ENCODE measurements at places on chromosomes 11 and 22.

- DNase-seq, result peak; percentile 45
These were observed at the start of gene PDGFD for GRCh38 chr11:104164028-104164520. PDGFD (minus strand) TSS chr11:104164147.

DNA sequence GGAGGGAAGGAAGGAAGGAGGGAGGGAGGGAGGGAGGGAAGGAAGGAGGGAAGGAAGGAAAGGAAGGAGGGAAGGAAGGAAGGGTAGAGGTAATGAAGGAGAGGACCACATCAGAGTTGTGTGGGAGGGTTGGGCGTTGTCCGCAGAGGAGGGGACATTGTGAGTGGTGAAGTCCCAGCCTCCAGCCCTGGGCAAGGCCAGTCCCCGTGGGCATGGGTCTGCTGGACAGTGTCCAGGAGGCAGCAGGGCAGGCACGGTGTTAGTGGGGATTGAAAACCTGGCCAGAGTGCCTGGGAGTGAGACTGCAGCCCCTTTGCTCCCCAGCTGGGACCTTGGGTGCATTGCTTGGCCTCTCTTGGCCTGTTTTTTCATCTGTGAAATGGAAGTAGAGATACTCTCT, 1462.3 kb downstream of the BRD1 start:
- no peak for DNase-seq

DNA sequence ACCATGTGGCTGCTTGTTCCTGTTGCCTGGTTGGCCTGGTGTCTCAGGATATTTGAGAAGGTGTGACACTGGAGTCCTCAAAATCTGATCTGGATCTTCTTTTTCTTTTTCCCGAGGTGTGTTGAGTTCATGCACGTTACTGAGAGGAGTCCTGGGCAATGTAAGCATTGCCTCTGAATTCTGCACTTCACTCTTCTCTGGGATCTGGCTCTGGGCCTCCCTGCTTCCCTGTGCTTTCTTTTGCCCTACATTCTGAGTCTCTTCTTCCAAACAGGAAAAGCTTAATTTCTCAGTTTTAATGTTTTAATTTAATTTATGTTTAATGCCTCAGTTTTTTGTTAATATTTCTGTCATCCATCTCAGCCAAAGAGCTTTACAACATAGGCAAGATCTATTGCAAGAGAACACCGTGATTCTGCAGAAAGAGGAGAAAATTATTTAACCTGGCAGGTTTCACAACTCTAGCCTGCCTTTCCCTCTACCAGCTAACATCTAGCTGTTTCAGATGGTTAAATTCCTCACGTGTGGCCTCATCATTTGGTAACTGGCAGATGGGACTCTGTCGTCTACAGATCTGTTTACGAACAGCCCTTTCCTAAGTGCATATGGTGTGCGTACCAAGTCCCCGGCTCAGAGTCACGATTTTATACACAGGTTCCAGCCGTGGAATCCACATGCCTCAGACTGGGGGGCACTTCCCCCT, 24.7 kb downstream of the LDLRAD3 start:
- no peak for DNase-seq

DNA sequence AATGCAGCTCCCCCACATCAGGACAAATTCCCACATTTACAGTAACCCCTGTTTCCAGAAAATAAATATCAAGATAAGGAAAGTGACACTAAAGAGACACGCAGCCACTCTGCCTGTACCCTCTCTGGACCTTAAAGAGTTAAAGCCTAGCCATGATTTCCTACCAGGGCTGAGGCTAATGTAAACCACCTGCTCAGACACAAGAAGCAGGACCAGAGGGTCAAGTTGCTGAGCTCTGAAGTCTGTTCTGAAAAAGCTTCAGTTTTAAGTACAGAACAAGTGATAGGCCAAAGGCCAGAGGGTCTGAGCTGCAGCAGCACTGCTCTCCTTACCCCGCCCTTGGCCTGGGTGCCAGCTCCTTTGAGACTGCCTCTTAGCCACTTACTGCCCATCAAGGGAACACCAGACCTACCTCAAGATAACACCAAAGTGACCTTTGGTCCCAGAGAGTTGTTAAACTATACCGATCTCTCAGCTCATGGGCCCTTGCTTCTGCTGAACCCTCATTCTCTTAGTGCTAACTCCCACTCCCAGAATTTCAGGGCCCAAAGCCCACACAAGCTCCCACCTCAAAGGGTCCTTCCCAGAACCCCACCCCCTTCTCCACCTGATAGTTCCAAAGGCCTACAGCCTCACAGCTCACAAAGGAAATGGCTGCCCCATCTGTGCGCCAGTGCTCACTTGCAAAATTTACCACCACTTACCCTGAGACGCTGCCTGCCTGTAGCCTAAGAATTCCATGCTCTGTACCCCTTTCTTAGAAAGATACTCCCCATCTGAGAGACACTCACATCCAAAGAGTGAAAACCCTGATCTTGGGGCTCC, 40.5 kb downstream of the IL18BP start:
- no peak for DNase-seq

- no peak for DNase-seq
These were observed 277.4 kb downstream of the FAM76B start for GRCh38 chr11:95512177-95512576.

DNA sequence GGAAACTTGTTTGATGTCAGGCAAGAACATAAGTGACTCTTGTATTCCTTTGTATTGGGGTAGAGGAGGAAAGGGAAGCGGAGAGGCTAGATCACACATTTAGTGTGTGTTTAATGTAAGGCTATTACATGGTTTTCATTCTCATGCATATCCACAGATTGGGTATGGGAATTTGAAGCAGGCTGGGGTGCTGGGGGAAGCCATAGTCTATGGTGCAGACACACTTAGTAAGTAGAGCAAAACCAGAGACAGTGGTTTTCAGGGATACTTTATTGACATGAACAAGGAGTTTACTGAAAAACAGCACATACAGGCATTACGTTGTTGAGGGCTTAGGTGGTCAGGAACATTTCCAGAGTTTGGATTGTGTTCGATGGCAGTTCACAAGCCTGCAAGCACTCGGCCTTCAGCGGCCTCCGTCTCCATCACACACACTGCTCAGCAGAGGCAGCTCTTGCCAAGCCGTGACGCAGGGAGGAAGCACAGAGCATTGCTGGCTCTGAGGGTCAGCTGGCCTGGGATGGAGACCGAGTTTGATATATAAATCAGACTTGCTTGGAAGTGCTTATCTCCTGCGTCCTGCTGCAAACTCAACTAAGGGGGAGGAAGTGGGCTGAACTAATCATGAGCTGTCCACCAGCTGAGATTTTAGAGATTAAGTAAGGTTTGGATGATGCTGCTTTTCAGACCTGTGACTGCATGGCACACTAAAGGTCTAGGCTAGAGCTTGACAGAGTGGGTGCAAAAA, 25.3 kb downstream of the SCN3B start:
- no peak for DNase-seq

- DNase-seq, result no peak
These were observed 81.4 kb downstream of the WNT7B start for GRCh38 chr22:45895436-45896152.

Data from inflammatory macrophage treated with lipopolysaccharide for 1 hour (primary cell).